Activated naive CD4-positive, alpha-beta T cell treated with Interleukin-2 at 50 U/mL for 16 hours (primary cell): ENCODE measurements at places on chromosomes 16 and 17.

DNA sequence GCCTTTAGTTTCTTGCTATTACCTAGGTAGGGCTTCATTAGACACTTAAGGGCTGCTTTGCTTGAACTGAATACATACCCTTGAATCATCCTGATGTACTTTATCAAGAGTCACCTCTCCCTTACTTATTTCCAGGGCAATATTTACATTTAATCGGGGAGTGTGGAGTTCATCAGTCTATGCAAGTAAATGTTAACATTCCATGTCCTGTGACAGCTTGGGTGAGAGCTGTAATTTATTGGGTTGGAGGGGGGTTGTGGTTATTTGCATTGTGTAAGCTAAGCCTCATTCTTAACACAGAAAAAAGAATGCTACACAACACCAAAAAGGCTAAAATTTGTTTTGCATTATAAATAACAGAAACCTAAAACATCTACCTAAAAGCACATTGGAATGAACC, 16.7 kb downstream of the KCNJ16 start:
- no peak for DNase-seq

DNA sequence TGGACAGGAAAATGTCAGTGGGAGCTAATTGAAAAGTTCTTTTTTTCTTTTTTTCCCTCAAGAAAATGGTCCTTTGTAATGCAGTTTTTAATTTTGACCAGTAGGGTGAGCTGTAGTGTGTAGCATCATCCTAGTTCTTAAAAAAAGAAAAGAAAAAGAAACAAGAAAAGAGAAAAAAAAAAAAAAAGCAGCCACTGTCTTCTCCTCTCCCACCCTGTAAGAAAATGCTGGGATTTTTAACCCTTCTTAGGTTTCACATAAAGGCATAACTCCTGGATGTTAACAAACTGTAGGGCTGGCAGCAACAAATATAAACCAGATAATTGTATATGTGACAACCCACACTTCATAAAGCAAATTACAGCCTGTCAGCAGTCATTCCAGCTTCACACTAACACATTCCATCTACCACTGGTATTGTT, 78.1 kb downstream of the SKAP1 start:
- DNase-seq = no peak

- DNase-seq = peak; percentile 27
Observed at GRCh38 chr17:38852771-38853291, 690 bp downstream of the RPL23 start.

DNA sequence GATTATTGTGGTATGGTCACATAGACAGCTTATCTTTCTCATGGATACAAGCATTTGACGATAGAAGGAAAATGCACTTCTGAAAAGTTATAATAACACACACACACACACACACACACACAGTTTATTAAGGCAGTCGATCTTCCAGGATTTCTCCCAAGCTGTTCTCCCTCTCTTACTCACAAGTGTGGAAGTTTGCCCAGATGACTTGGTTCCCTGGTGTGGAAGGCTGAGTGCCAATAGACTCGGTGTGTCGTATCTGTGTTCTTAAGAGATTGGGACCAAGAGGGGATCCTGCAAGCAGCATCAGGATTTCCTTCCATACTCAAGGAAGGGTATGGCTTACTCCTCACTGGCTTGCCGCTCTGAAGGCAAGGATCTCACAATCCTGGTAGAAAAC, 279.6 kb downstream of the HS3ST3B1 start:
- no peak for DNase-seq

- DNase-seq = no peak
Observed at GRCh38 chr17:63647065-63647725, 25.0 kb downstream of the MAP3K3 start.

- DNase-seq = no peak
Observed at GRCh38 chr17:292531-293382, 59.9 kb downstream of the RPH3AL start.

DNA sequence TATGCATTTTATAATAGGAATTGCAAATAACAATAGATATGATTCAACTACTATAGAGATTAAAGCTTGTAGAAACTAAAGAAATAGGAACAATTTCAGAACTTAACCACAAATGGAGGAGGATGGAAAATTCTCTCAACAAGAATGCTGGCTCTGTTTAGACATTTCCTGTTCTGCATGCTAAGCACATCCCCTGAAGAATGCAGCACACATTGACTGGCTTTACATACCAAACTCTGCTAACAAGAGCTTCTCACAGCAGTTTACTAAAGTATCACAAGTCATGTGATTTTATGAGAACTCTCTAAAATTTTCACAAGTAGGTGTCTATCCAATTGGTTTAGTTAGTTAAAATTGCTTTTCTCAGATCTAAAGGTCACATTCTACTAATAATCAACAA, 85.2 kb downstream of the SPAG9 start:
- no peak for DNase-seq

GRCh38 chr16:57314161-57314785, 29.8 kb upstream of the PLLP start:
- DNase-seq = no peak

GRCh38 chr17:8016632-8017424, 14.4 kb downstream of the GUCY2D start:
- DNase-seq = peak; percentile 48

- no peak for DNase-seq
Observed at GRCh38 chr16:9481747-9482730, 390.6 kb downstream of the HAPSTR1 start.

DNA sequence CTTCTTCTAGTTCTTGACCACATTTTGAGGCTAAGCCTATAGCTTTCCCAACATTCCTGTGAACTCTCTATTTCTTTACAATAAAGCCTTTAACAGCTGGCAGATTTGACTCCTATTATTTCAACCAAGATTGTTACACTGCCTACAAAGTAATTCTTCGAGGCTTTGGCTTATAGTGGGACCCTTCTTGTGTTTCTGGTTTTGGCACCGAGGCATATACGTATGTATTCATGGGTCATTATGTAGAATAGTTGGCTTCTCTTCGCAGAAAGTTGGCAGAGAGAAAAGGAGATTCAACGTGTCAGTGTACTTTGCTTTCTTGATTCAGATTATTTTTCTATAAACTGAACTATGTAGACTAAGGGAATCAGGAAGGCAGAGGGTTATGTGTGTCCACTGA, 102.2 kb downstream of the ABCA8 start:
- DNase-seq = no peak

GRCh38 chr16:65038100-65038499, 83.8 kb downstream of the CDH11 start:
- no peak for DNase-seq

DNA sequence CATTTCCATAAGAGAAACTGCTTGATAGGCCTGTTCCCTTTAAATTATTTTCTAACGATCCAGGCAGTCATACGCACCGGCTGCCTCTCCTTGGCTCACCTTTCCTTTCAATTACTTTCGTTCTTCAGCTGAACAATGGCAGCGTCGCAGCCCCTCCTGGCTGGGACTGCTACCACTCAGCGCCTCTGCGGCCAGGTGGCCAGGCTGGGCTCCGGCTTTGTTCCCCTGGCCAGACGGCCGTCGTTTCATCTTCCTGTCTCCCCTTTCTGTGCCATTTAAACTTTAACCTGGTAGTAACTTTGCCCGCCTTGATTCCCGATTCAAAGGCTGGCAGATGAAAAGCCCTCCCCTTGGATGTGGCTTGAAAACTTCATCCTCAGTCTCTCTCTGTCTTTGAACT, 79.0 kb downstream of the C16orf78 start:
- no peak for DNase-seq

GRCh38 chr17:3697103-3697476, 1.1 kb upstream of the P2RX5 start:
- no peak for DNase-seq

DNA sequence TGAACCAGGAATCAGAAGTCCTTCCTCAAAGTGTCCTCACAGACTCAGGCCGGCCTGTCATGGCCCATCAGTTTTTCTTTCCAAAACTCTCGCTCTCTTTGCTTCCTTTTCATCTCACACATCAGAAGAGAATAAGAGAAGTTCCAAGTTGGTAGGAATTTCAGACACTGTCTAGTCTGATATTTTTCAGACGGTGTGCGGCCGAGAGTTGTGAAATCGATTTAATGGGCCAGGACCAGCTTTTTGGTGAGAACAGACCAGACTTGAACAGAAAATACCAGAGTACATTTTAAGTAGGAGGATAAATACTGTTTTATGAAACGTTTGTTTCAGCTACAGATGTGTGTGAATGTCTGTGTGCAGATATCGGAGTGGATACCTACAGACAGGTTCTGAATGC, 24.8 kb upstream of the RCVRN start:
- no peak for DNase-seq

DNA sequence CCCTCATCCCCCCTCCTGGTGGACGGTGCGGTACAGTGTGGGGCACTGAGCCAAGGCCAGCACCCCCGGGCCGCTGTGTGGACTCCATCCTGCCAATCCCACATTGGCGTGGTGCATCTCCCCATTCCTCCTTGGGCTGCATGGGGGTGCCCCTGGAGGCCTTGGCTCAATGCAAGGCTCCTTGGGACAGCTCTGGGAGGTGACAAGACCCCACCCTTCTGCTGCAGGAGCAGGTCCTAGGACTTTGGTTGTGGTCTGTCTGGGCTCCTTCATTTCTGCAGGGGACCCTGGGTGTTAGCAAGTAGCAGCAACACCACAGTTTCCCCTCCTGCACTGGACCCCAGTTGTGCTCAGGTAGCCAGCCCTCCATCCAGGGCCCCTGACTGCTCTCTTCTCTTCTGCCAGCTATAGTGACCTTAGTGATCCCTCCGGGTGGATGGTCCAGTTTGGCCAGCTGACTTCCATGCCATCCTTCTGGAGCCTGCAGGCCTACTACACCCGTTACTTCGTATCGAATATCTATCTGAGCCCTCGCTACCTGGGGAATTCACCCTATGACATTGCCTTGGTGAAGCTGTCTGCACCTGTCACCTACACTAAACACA, 1.3 kb downstream of the PRSS21 start:
- no peak for DNase-seq

- no peak for DNase-seq
Observed at GRCh38 chr17:34255841-34256240, 756 bp downstream of the CCL2 start.

DNA sequence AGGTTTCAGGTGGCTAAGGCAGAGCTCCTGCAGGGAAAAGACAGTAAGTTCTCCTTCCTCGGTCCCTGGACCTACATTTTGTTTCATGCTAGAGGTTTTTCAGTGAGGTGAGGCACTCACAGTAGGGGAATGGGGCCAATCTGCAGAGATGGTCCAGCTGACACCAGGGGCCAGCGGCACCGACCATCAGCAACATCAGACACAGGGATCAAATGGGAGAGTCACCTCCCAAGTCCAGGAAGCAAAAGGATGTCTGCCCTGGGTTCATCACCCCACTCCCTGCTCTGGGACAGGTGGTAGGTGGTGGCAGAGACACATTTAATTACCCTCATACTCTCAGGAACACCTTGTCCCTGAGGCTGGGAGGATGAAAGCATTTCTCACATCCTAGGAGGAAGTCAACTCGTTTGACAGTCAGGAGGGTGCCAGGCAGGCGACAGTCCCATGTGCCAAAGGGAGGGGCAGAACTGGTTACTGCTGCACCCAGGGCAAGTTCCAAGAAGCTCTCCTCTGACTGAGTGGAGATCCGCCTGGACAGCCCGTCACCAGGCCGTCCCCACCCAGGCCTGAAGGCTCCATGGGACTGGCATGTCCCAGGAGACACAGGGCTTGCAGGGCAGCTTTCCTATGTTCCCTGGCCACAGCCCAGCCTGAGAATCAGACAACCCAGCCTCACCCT, 19.2 kb downstream of the ATP6V0D1 start:
- no peak for DNase-seq

GRCh38 chr17:61459142-61459809, 7.1 kb downstream of the TBX4 start:
- no peak for DNase-seq

- peak; percentile 71 for DNase-seq
Observed at GRCh38 chr17:59842901-59843652, 49.7 kb downstream of the TUBD1 start.

GRCh38 chr17:31061678-31062077, 33.1 kb upstream of the NF1 start:
- DNase-seq = peak; percentile 4

GRCh38 chr17:12028611-12029010, 7.9 kb downstream of the MAP2K4 start:
- no peak for DNase-seq
